ENCODE measurements at places on chromosomes 11 and 22.

DNA sequence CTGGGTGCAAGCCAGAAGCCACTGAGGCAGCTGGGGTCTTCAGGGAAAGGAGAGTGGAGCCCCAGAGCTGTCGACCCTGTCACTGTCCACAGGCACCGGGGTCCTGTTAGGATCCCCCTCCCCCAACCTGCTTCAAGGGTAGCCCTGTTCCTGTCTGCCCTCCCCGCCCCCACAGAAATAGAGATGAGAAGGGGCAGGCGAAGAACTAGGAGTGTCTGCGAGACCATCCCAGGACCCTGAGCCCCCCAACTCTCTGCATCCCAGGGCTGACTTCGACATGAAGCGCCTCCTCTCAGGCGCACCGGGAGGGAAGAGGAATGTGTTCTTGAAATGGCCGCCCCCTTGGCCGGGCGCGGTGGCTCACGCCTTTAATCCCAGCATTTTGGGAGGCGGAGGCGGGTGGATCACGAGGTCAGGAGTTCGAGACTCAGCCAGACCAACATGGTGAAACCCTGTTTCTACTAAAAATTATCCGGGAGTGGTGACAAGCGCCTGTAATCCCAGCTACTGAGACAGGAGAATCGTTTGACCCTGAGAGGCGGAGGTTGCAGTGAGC lies 607 bp upstream of the ZNF70 start:
- DNase-seq = no peak

DNA sequence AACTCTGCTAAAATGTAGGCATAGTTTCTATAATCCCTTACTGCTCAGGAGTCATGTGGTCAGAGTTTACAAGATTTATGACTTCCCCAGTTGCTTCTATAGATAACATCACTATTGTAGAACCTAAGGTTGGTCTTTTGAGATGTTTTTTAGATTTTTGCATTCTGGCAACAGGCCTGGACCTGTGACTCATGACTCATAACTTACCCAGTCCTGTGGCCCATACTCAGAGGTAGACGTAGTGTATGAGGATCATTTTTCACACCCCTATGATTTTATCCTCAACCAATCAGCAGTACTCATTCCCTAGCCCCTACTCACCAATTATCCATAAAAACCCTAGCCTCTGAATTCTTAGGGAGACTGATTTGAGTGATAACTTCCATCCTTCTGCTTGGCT lies 384.4 kb upstream of the DDI1 start:
- peak; percentile 40 for DNase-seq

- DNase-seq = no peak
Measured at GRCh38 chr22:36990457-36990856, 28.8 kb downstream of the TST start.

- DNase-seq = no peak
Measured at GRCh38 chr11:34049028-34049427, 2.5 kb upstream of the CAPRIN1 start.
